Caco-2 (cell line): ENCODE measurements at places on chromosomes 1 and 21. TPM values are rescaled to one million over a fixed set of nuclear protein-coding genes. Genes with fewer than 3 reads are reported as not detected.

UTS2 gene
- 10.8 and 15.0 TPM in 2 replicates for total RNA-seq

FCRL5 gene
- total RNA-seq, result not detected in 2 replicates

AMY1B gene
- total RNA-seq, result not detected in 2 replicates

AMIGO1 gene
- 1.1 and 1.5 TPM in 2 replicates for total RNA-seq

CFAP57 gene
- total RNA-seq, result 0.23 and 0.35 TPM in 2 replicates

ARHGEF19 gene
- total RNA-seq, result 7.7 and 8.0 TPM in 2 replicates

SLC35D1 gene
- 7.1 and 7.7 TPM in 2 replicates for total RNA-seq

BMP8A gene
- total RNA-seq, result 3.2 and 3.6 TPM in 2 replicates

PGM1 gene
- total RNA-seq, result 16.5 and 22.5 TPM in 2 replicates

C1orf141 gene
- not detected in 2 replicates for total RNA-seq

TSACC gene
- 2.8 and 3.9 TPM in 2 replicates for total RNA-seq

TNNT2 gene
- total RNA-seq, result 5.9 and 7.3 TPM in 2 replicates

CBR1 gene
- 41.1 and 45.0 TPM in 2 replicates for total RNA-seq

FMO4 gene
- 2.3 and 3.8 TPM in 2 replicates for total RNA-seq

S100A9 gene
- 0.63 TPM in 1 of 2 replicates, not detected in the other for total RNA-seq

SHISA4 gene
- total RNA-seq, result 1.7 and 3.0 TPM in 2 replicates

C1orf52 gene
- total RNA-seq, result 30.4 and 30.7 TPM in 2 replicates

CR1L gene
- total RNA-seq, result not detected in 2 replicates

TOR1AIP1 gene
- total RNA-seq, result 25.4 and 30.3 TPM in 2 replicates

PTPRC gene
- 0.25 and 0.65 TPM in 2 replicates for total RNA-seq

DENND1B gene
- 9.4 and 9.6 TPM in 2 replicates for total RNA-seq

KCNK2 gene
- total RNA-seq, result 0.18 and 0.49 TPM in 2 replicates

GBP4 gene
- total RNA-seq, result not detected in 2 replicates

DEGS1 gene
- total RNA-seq, result 38.8 and 39.2 TPM in 2 replicates

LCE1D gene
- total RNA-seq, result not detected in 2 replicates

GCSAML gene
- total RNA-seq, result not detected in 2 replicates

FTCD gene
- 3.5 and 4.5 TPM in 2 replicates for total RNA-seq

GON4L gene
- 43.7 and 47.3 TPM in 2 replicates for total RNA-seq

ZMYM4 gene
- total RNA-seq, result 26.5 and 31.1 TPM in 2 replicates

RGS5 gene
- total RNA-seq, result 8.4 and 12.7 TPM in 2 replicates

ROR1 gene
- 37.2 TPM in 2 replicates for total RNA-seq

BCAN gene
- total RNA-seq, result not detected in 2 replicates

RASAL2 gene
- 36.8 and 37.2 TPM in 2 replicates for total RNA-seq

PTPRU gene
- total RNA-seq, result 32.9 and 41.4 TPM in 2 replicates

MTARC1 gene
- 88.7 and 93.0 TPM in 2 replicates for total RNA-seq

TDRD5 gene
- total RNA-seq, result 0.52 and 0.72 TPM in 2 replicates

INAVA gene
- total RNA-seq, result 112 and 123 TPM in 2 replicates

NPR1 gene
- total RNA-seq, result 1.4 and 2.0 TPM in 2 replicates

RORC gene
- not detected in 2 replicates for total RNA-seq

TSPEAR gene
- 0.12 and 0.32 TPM in 2 replicates for total RNA-seq

DISC1 gene
- total RNA-seq, result 13.5 TPM in 2 replicates

IL24 gene
- not detected in 2 replicates for total RNA-seq
